CMK (cell line): ENCODE measurements at places on chromosomes 2 and 18.

- DNase-seq, result no peak
These were observed 1.3 kb downstream of the GORASP2 start for GRCh38 chr2:170930131-170930990.

GRCh38 chr2:6723865-6724604 is 141.7 kb downstream of the CMPK2 start:
- DNase-seq, result no peak

- DNase-seq, result no peak
These were observed 19.3 kb downstream of the OXER1 start for GRCh38 chr2:42744545-42745082.

DNA sequence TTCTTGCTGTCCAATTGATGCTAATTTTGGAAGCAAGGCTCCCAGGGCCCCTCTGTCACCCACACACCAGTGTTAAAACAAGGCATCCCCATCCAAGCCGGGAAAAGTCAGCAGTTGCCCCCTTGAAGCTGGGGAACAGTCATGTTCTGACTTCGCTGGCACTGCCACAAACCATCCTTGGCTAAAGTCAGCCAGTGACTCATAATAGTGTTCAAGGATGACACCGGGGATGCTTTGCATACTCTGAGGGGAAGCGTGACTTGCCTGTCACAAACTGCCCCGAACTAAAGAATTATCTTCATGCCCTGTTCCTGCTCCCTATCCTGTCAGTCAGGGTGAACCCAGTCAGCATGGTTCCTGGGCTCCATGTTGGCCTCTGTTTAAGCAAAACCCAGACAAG is 37.0 kb downstream of the TGFA start:
- DNase-seq, result no peak

DNA sequence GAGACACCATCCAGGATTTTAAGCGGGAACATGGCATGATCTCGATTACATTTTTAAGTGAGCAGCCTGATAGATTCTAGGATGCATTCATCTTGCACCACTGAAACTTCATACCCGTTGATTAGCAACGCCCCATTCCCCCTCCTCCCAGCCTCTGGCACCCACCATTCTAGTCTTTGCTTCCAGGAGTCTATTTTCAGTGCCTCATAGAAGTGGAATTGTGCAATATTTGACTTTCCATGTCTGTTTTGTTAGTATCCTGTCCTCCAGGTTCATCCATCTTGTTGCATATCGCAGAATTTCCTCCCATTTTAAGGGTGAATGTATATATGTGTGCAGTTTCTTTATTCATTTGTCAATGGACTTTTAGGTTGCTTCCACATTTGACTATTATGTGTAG is 20.9 kb upstream of the SLC66A3 start:
- no peak for DNase-seq

DNA sequence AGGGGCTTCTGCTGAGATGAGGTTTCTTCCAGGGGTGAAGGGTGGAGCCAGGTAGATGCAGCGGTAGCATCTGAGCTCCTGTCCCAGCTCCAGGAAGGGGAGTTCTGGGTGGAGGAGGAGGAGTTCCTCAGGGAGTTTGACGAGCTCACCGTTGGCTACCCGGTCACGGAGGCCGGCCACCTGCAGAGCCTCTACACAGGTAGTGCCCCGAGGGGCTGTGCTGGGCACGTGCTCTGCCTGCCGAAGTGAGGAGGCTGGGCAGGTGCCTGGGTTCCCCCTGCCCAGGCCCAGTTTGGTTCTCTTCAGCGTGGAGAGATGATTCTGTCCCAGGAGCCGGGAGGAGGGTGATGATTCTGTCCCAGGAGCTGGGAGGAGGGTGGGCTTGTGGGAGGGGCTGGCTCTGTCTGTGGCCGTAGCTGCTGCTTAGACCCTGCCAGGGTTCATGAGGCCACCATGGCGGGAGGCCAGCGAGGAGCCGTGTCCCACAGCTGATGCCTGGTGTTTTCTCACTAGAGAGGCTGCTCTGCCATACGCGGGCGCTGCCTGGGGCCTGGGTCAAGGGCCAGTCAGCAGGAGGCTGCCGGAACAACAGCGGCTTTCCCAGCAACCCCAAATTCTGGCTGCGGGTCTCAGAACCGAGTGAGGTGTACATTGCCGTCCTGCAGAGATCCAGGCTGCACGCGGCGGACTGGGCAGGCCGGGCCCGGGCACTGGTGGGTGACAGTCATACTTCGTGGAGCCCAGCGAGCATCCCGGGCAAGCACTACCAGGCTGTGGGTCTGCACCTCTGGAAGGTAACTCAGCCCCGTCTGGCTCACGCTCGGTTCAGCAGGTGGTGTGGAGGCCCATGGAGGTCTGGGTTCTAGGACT is 8.2 kb downstream of the CAPN10 start:
- no peak for DNase-seq

DNA sequence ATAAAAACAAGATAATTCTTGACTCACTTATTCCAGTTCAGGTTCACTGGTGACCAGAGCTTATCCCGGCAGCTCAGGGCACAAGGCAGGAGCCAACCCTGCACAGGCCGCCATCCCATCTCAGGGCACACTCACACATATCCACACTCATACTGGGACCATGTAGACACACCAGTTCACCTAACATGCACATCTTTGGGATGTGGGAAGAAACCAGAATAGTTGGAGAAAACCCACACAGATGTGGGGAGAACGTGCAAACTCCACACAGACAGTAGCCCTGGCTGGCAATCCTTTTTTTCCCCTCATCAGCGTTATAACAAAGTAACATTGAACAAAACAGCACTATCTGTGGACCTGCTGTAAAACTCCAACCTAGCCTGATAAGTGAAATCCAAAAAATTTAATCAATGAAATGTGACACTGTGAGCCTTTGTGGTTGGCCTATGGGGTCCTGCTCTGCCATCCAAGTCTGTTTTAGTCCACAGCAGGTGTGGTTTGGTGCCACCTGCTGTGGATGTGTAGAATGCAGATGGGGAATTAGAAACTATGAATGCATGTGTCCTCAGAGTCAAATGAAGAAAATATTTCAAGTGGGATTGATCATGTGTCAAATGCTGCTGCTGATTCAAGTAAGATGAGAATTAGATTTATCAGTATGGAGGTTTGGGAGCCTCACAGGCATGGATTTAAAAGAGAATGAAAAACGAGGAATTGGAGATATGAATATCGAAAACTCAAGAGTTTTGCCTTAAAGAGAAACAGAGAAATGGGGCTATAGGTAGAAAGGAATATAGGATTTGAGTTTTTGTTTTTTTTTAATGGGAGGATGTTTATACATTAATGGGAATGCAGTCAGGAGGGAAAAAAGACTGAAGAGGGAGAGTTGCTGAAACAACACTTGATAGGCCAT is 47.0 kb downstream of the UGP2 start:
- no peak for DNase-seq

GRCh38 chr2:238574490-238575271 is 148.0 kb downstream of the ASB1 start:
- DNase-seq, result no peak

DNA sequence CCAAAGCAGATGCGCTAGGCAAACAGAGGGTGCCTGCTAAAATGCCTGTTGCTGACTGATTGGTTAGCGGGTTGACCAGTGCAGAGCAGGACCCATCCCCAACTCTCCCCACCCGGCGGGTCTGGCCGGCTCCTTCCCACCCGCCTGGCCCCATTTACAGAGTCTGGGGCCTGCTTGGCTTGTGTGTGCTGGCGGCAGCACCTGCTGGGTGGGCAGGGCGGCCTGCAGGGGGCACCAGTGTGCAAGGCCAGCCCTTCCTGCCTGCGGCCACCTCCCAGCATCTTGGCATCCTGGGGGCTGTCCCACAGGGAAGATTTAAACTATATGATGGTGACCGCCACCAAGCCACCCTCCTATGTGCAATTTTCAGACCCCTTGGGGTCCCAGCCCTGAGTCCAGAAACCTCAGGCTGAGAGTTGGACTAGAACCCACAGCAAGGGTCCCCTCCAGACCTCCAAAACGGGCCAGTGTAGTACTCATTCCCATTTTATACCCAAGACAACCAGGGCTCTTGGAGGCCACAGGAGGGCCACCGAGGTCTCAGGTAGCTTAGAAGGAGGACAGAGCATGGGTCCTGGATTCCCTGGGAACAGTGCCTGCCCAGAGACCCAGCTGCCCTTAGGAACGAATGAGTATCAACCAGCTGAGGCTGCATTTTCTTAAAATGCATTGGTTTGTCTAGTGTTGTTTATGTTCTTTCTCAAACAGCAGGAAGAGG is 173.6 kb downstream of the SMAD7 start:
- DNase-seq, result no peak

DNA sequence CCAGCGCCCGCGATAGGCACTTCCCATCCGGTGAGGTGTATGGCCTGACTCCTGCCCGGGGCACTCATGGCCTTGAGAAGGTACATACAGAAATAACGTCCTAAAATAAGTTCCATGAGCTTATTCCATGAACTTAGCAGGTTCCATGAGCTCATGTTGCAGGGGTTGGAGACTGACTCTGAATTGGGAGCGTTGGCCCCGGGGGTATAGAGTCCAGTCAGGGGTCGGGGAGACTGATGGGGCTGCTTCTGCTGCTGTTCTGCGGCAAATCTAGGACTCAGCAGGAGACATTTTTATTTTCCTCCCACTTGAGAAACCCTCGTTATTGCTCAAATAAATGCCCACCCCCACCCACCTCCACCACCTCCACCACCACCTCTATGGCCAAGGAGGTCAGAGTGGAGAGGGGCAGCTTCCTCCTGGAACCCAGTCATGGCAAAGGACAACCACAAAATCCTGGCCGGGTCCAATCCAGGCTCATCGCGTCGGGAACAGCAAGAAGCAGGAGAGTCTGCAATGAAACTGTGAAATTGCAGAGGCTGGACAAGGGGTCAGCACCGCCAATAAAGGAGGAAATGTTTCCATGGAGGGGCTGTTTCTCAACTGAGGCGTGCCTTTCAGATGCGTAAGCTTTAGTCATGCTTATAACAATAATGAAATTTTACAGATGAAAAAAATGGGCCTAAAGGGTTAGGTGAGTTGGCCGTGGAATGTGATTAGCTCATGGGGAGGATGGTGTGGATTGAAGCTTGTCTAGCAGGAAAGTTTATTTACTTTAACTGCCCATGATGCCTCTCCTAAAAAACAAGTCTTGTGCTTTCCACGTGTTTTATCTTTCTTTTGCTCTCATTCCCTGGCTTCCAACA is 136.6 kb upstream of the ALKAL2 start:
- no peak for DNase-seq

GRCh38 chr2:53231908-53232307 is 535.7 kb upstream of the CHAC2 start:
- DNase-seq, result no peak

DNA sequence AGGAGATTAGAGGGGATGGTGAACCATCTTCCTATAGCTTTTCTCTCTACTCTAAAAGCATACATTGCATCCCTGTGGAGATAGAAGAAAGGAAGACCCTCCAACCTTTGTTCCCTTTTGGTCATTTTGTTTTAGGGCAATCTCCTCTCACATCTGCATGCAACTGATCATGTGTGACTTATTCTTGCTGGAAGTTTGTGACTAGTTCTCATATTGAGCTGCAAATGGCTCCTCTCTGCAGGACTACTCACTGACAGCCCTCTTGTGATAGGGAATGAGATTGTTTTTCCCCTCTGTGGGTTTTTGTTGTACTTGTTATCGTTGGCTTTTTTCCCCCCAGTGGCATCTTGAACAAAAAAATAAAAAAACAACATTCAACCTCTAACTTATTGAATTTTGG is 416.0 kb upstream of the CNTNAP5 start:
- DNase-seq, result no peak

DNA sequence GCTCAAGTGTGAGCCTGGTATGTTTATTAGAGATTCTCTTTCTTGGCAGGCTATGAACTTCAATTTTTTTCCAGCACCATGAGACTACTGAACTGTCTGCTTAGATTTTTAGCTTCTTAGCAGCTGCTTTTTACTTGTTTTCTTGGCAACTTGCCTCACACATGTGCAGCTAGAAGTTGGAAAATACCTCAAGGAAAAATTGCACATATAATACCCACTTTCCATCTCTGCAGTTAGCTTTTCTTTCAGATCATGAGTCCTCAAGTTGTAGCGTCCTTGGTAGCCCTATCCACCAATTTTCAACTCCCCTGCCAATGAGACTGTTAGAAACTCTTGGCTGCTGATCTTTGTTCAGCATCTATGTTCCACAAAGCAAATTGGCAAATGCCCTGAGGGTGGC is 302.1 kb downstream of the HRH4 start:
- no peak for DNase-seq

DNA sequence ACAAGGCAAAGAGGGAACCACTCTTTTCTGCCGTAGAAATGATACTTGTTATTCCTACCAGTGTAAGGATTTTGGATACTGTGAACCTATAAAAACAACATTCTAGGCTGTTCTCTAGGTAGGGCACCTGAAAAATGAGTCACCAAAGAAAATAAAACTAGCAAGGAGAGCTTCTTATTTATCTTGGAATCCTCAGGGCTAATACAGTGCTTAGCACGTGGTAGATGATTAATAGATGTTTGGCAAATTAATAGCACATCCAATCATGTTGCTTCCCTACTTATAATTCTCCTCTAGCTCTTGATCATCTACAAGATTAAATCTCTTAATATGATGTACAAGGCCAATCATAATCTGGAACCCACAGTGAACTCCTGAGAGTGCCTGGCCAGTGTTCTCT is 73.1 kb downstream of the AAK1 start:
- no peak for DNase-seq

DNA sequence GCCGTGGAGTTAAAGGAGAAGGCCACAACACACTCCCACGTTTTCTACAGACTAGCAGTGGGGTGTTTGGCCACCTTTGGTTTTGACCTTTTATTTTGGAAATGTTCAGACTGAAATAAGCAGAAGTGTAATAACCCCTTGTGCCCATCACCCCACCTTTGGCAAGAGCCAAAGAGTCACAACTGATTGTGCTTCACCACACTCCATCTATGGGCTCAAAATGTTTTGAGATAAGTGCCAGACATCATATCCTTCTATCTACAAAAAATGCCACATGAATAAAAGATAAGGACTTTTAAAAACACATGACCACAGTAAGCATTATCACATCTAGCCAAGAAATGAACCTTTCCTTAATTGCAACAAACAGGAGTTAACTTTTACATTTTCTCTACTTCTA is 9.9 kb upstream of the GPR35 start:
- no peak for DNase-seq

DNA sequence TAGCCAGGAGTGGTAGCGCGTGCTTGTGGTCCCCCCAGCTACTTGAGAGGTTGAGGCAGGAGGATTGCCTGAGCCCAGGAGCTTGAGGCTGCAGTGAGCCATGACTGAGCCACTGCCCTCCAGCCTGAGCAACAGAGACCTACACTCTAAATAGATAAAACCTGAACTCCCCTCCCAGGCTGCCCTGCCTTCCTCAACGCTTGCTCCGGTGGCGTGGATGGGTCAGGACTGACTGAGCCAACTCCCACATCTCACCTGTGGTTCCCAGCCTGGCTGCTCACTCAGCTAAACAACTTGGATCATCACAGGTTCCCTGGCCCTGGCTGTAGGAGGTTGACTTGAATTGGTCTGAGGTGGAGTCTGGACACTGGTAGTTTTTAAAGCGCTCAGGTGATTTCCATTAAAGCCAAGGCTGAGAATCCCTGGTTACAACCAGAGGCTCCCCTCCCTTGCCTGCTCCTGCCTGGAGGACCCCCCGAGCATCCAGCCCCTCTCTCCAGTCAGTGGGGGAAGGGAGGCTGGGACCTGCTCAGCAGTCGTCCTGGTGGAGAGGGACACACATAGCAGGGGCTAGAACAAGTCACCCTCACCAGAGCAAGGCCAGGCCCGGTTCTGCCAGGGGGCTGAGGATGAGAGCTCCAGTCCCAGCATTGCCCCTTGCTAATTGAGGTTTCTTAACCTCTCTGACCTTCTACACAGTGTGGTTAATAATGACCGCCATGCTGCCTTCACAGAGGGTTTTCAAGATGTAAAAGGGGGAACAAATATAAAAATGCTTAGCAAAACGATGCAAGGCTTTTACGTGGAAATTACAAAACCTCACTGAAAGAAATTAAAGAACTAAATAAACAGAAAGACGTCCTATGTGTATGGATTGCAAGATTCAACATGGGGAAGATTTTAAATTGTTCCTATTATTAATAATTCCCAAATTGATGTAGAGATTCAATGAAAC is 46.9 kb upstream of the TAF1B start:
- DNase-seq, result no peak
